ENCODE measurements at places on chromosomes 12 and 14.

- no peak for DNase-seq
Observed at GRCh38 chr12:117053050-117053400, 46.2 kb downstream of the TESC start.

GRCh38 chr14:70340002-70340401 lies 19.5 kb downstream of the COX16 start:
- no peak for DNase-seq

- no peak for DNase-seq
Observed at GRCh38 chr14:22390824-22391461, 198.1 kb downstream of the DAD1 start.

GRCh38 chr14:34043627-34044372 lies 92.9 kb upstream of the EGLN3 start:
- DNase-seq = no peak

- no peak for DNase-seq
Observed at GRCh38 chr12:25529738-25530137, 23.3 kb downstream of the LMNTD1 start.
